Astrocyte of the hippocampus (primary cell): ENCODE measurements at places on chromosomes 16 and 17.
A peak's percentile ranks its signal among the peaks of the same experiment; 100 is the strongest.

DNA sequence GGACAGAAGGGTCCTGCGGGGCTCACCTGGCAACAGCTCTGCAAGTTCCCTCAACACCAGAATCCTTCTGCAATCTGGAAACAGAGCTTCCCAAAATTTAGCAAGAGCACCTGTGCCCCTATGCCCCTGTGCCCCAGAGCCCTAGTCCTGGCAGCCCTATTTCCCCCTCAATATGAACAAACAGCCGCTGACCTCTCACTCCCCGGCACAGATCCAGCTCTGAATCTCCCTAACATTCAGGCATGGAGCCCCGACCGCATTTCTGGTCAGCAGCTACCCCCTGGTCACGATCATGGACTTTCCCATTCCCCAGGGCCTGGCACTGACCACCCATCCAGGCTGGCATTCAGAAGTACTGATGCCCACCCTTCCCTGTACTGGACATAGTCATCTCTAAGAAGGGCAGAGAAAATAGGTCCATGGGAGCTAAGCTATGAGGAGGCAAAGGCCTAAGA lies 110.8 kb upstream of the SMURF2 start:
- no peak for DNase-seq

- DNase-seq = no peak
Observed at GRCh38 chr17:18233803-18234518, 8.5 kb downstream of the LLGL1 start.

- DNase-seq = peak; percentile 89
Observed at GRCh38 chr16:13866073-13866472, 53.9 kb upstream of the ERCC4 start.

- no peak for DNase-seq
Observed at GRCh38 chr17:680529-680928, 34.1 kb downstream of the VPS53 start.

DNA sequence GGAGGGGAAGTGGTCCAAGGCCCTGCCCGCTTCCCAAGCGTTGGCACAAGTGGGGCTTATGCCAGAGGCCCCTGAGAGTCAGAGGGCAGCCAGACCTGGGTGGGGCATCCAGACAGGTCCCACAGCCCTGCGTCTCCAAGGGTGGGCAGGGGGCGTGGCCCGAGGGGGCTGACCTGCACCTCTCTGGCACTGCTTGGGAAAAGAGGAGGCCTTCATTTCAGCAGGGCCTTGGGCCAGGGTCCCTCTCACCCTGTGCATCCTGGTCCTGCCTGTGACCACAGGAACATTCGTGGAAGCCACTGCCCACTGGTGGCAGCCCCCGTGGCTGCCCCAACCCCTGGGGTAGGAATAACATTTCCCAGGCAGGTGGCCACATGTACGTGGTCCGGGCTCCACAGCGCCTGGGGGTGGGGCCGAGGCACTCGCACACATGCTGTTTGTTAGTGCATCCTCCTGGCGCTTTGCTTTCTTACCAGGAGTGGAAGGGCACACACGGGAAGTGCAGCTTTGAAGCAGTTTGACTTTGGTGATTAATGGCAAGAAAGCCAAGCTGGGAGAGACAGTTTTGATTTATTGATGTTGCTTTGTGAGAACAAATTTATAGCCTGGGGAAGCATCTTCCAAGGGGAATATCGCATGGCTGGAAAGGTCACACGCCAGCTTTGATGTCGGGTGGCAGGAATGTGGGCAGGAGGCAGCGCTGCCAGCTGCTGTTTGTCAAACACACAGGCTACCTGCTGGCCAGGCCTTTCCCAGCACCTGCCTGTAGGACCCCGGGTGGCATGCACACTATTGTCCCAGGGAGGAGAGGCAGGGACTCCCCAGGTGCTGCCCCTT lies 4.3 kb downstream of the CENPX start:
- no peak for DNase-seq

- peak; percentile 91 for DNase-seq
Observed at GRCh38 chr17:44820631-44821212, 9.4 kb downstream of the GJC1 start.

GRCh38 chr17:18006495-18007239 lies 32.3 kb downstream of the ATPAF2 start:
- DNase-seq = no peak

DNA sequence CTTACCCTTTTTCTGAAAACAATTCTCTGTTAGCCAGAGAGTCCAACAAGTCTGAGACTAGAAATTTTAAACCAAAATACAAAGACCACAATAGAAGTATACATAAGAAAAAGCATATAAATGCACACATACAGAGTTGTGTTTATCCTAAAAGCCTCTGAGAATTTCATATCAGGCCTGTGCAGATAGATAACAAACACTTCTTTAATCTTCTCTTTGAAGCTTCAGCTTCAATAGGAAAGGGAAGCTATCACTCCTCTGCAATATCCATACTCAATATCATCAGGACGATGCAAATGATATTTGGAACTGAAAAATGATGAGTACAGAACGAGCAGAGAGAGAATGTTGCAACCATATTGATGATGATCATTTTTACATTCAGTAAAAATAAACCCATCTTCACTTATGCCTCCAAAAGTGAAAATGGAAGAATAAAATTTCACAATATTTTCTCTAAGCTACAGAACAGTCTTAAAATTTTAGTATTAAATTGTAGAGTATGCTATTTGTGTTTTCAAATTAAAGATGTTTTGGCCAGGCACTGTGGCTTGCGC lies 61.6 kb downstream of the SKAP1 start:
- no peak for DNase-seq

DNA sequence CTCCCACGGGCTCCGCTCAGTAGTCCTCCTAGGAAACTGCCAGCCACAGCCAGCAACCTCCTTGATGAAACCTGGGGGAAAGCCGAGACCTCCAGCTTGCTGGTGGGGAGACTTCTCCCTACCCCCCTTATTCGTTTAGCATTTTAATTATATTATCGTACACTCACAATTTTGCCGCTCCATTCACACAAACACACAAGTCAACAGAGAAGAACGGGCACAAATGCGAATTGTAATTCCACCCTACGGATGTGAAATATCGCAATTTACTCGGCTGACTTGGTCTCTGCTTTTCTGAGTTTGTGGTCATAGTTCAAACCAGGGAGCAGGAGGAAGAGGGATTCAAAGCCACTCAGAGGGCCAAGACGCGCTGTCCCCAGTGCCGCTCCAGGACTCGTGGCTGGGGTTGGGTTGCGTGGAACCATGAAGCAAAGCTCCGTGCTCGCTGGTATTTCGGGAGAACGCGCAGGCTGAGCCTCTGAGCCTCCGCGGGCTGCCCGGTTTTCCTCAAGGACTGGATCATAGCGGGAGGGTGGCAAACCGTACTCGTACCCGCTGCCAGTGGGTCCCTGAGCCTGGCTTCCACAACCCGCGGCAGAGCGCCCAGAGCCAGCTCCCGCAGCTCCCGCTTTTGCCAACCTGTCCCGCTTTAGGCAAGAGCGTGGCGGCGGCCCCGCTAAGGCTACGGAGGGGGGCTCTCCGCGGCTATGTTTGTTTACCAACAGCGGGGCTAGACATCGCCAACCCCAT lies 2.0 kb downstream of the LHX1 start:
- DNase-seq = peak; percentile 20

DNA sequence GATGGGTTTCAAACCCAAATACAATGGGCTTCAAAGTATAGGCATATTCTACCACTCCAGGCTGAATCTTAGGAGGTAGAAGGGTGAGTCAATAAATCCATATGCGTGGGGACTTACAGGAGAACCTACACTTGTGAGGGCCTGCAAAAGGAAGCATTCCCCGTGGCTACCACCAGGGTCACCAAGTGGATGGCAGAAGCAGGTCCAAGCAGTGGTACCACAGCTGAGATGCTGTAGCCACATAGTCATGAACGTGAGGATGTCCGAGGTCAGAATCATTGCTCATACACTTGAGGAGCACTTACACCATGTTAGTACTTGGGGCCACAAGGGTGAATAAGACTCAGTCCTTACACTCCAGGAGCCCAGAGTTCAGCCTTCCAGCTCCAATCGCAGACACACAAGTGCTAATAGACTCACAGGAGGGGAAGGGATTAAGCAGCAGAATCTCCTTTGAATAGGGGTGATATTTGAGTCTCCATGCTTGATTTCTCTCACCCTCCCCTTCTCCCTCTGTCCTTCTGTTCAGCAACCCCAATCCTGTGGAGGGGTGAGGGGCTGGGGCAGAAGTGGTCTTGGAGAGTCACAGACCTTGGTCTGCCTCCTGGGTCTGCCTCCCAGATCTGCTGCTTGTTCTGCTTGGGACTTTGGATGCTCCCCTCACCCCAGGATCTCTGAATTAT lies 42.5 kb upstream of the ASIC2 start:
- no peak for DNase-seq

DNA sequence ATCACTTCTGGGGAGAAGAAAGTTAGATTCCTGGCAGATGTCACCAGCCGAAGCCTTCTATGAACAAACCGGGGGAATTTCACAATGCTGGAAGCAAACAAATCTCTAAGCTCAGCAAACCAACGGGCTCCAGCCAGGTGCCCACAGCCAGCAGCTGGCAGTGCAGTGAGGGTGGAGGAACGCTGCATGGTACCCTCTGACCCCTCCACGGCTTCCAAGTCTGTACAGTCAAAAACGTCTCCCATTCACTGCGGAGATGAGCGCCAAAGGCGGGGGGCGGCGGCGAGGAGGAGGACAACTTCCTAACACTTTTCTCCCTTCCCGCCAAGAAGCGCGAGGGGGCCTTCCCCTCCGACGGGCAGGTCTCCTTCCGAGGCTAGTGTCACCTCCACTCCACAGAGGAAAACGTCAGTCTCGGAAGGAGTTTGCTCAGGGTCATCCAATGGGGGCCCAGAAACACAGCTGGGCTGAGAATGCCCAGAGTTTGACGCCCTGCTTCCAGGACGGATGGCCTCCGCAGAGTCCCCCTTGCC lies 924 bp downstream of the ZNF598 start:
- no peak for DNase-seq

DNA sequence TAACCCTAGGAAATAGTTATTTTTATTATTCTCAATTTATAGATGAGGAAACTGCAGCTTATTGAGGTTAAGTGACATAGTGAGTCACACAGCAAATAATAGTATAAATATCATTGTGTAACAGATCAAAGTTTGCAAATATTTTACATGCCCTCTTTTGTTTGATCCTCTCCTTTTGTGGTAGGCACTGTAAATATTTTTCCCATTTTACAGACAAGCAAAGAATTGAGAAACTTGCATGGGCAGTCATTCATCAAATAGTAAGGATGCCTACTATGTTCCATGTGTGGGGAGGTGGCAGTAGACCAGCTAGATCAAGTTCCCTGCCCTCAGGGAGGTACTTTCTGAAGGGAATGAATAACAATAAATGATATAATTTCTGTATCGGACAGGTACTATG lies 173.0 kb downstream of the PHKB start:
- no peak for DNase-seq

- no peak for DNase-seq
Observed at GRCh38 chr17:63842173-63842539, 329 bp downstream of the SMARCD2 start.

DNA sequence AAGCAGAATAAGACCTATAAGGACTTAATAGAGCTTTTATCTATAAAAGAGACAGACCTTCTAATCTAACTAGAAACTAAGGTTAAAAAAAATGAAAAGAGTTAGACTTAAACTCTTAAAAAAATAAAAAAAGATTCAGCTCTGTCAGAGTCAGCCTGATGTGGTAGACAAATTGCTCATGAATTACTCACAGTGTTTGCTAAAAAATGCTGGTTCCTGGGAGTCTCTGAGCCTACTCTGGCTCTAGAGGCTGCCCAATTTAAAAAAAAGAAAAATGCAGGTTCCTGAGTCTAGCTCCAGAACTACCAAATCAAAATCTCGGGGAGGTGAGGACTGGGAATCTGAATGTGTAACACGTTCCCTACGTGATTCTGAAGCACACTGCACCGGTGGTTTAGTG lies 18.1 kb downstream of the SOST start:
- DNase-seq = peak; percentile 51

- DNase-seq = no peak
Observed at GRCh38 chr17:75839942-75840798, 4.0 kb downstream of the UNC13D start.

DNA sequence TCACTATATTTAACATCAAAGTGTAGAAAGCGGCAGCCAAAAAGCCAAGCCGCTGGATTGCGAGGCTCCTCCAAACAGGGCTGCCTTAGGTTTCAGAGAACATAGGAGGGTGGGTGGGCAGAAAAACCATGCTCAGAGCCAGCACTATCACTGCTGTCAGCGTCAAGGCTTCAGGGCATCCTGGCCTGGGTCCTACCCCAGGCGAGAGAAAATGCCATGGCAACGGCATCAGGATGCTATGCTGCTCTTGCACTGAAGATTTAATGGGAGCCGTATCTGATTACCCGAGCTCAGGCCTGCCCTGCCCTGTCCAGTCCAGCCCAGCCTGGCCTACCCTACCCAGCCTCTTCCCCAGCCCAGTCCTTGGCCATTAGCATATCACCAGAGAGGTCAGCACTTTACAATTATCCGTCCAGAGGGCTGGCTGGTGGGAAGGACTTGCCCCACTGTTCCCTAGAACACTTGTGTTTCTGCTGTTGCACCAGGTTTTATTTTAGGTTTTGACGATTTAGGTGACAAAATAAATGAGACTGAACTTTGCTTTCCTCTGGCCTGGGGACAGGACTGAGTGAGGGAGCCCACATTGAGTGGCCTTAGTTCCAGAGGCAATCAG lies 61.1 kb downstream of the TOM1L2 start:
- DNase-seq = no peak

GRCh38 chr17:81428948-81429774 lies 33.9 kb downstream of the BAHCC1 start:
- DNase-seq = peak; percentile 93

DNA sequence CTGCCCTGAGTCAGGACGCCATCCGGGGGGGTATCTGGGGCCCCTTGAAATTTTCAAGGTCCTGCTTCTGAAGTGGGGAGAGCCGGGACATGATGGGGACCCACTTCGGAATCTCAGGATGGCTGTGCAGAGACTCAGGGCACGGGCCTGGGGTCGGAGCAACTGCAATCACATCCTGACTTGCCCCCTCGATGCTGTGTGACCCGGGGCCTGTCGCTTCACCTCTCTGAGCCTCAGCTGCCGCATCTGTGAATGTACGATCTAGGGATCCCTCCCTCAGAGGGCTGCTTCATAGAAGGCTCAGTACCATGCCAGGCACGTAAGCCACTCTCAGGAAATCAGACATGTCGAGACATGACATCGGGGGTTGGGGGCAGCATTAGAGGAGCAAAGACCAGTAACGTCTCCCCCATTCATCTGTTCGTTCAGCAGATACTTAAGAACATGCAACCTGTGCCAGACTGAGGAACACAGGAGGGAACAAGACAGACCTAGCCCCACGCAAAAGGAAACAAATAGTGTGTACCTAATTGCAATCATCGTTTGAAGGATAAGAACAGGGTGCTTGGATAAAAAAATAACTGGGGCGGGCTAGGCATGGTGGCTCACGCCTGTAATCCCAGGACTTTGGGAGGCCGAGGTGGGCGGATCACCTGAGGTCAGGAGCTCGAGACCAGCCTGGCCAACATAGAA lies 229.6 kb downstream of the PARN start:
- no peak for DNase-seq

DNA sequence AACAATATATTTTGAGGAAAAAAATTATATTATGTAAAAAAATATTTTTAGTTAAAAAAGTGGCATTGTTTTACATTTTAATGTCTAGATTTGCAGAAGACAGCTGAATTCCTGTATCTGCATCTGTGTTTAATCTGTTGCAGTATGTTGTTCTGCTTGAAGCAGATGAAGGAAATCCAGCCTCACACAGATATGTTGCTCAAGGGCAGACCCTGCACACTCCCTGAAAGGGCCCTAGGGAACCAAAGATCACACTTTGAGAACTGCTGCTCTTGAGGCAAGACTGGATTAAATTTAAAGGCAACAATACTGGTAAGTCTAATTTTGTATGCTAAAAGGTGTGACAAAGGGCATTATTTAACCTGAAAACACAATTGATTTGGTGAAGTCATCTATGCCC lies 16.4 kb upstream of the SLC6A4 start:
- DNase-seq = no peak

- no peak for DNase-seq
Observed at GRCh38 chr16:17345043-17345442, 125.7 kb downstream of the XYLT1 start.
